ENCODE measurements at places on chromosomes 1 and 21.

DNA sequence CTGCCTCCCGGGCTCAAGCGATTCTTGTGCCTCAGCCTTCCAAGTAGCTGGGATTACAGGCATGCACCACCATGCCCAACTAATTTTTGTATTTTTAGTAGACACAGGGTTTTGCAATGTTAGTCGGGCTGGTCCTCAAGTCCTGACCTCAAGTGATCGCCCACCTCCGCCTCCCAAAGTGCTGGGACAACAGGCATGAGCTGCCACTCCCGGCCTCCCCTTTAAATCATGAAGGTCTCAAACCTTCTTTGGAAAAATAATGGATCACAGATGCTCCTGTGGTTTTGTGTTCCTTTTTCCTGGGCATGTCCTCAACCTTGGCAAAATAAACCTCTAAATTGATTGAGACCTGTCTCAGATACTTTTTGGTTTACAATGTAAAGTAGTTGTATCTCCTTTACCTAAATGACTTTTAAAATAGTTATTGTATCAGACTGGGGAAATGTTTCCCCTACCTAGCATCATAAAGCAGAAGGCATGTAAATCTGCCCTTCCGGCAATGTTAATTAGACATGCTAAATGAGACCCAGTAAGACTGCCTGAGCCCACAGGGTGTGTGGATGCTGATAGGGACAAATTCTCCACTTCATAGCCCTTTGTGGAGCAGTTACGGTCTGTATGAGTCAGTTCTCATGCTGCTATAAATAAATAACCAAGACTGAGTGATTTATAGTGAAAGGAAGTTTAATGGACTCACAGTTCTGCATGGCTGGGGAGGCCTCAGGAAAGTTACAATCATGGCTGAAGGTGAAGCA lies 27.8 kb downstream of the CBR1 start:
- no peak for DNase-seq

DNA sequence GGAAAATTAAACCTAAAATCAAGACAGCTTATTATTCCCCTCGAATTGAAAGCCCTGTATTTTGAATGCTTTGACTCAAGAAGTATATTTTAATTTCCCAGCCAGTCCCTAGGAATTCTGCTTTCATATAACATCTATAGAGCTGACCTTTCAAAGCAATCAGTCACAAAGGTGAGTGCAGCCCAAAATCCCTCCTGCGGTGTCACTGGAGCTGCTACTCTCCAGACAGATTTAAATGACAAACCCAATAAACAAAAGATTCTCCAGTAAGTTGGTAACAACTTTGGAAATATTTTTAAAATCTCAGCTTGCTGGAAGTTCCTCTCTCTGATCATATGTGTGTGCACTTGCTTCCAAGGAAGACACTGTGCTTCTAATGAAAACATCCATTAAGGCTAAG lies 14.7 kb downstream of the PLPP3 start:
- no peak for DNase-seq

GRCh38 chr1:198772626-198773025 lies 133.8 kb downstream of the PTPRC start:
- no peak for DNase-seq

DNA sequence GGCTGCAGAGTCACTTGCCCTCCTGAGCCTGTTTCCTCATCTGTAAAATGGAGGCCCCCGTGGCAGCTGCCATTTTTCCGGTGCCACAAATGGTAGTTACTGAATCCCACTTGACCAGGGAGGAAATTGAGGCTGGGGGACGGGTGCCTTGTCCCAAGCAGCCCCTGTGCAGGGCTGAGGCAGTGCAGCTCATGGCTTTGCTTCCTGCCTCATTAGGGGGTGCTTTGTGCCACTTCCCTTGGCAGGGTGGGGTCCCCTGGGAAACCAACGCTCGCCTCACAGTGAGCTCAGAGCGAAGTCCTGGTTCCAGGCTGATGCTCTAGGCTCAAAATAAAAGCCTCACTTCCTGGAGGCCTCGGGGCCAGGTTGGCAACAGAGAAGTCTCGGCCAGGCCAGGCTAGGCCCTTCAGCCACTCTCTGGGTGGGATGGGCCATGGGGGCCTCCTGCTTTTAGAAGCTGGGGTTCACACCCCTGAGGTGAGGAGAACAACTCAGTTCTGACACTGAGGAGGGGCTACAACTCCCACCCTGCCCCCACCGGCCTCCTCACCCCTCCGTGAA lies 6.8 kb downstream of the LAPTM5 start:
- peak; percentile 39 for DNase-seq

- DNase-seq = no peak
Measured at GRCh38 chr1:103941086-103941485, 191.4 kb downstream of the AMY1C start.

- DNase-seq = no peak
Measured at GRCh38 chr1:106791041-106791440, 265.4 kb upstream of the PRMT6 start.

DNA sequence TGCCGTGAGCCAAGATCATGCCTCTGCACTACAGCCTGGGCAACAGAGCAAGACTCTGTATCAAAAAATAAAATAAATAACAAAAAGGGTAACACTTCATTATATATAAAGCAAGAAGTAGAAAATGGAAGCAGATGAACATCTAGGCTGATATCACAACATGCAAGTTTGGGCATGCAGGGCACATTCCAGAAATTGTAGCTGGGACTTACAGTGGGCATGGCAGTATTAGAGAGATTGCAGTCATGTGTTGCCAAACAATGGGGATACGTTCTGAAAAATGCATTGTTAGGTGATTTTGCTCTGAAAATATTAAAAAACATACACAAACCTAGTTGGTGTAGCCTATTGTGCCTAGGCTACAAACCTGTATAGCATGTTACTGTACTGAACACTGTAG lies 441.0 kb upstream of the PRMT6 start:
- no peak for DNase-seq

- DNase-seq = no peak
Measured at GRCh38 chr1:196856053-196856452, 31.8 kb upstream of the CFHR4 start.

DNA sequence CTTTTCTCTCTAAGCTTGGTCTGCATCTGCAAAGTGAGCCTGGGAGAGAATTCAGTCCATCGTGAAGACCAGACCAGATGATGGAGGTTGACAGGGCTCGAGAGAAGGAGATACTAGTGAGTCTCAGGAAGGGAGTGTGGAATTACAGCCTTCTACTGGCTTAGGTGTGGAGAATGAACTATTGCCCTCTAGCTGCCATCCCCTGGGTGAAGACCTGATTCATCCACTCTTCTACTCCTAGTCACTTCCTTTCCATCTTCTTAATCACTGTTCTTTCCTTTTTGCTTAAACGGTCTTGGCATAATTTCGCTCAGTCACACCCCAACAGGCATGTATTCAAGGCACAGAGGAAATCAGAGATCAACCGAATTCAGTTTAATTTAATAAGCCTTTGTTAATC lies 34.0 kb upstream of the HSD17B7 start:
- DNase-seq = no peak

GRCh38 chr1:235722858-235723257 lies 73.3 kb upstream of the GNG4 start:
- DNase-seq = no peak

GRCh38 chr1:224211206-224211962 lies 28.3 kb downstream of the DEGS1 start:
- DNase-seq = no peak

DNA sequence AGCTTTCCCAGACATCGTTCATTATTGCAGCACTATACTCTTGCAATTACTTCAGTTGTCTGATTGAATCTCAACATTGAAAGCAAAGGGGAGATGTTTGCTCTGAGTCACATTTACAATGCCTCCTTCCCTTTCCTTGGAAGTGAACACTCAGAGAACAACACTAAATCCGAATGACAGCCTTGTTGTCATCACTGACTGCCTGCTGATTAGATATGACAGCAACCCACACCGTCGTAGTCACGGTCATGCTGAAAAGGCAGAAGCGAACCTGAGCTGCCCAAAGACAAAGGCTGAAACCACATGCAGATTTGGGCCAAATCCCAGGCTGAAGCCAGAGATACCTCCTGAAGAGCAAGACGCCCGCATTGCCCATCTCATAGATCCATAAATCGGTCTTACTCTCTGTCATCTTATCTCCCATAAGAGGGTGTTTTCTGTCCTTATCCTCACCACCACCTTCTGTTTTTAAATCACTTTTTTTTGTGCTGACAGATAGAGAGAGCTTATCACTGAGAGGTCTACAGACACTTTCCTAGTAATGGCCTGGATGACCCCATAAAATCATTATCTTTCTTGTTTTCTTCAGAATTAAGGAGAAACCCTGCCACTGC lies 47.5 kb downstream of the TMCO4 start:
- no peak for DNase-seq

- DNase-seq = no peak
Measured at GRCh38 chr1:59687081-59687480, 127.7 kb upstream of the HOOK1 start.

- no peak for DNase-seq
Measured at GRCh38 chr1:3219791-3220467, 150.9 kb downstream of the PRDM16 start.

DNA sequence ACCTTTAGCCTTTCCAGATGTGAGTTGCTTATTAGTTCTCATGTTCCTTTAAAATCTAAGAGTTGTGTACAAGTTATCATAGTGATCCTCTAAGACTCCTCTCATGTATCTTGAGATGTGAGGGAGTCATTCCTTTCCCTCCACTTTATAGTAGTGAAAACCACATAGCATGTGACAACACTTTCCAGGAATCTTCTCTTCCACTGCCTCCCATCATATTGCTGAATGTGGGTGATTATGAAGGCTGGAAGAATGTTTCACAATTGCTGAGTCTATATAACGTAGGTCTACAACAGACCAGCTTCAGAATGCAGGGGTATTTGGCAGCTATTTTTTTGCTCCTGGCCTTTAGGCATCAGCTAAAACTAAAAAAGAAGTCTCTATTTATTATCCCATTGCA lies 44.7 kb upstream of the LRRC7 start:
- DNase-seq = no peak

DNA sequence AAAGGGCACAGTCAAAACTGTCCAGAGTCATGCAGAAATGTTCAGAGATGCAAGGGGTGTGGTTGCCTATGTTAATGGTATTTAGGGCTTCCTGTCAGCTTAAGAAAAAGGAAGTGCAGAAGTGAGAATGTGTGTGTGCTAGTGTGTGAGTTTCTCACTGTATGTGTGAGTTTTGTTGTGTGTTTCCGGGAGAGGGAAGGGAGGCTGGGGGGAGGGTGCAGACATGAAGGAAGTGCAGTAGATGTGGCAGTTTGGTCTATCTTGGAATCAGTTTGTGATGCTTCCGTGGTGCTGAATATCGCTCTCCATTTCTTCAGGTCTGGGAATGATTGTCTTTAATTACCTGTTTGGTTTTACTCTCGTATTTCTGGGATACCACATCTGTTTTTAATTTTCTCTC lies 16.5 kb upstream of the ATP6V1G3 start:
- peak; percentile 60 for DNase-seq

GRCh38 chr1:3170561-3171453 lies 101.8 kb downstream of the PRDM16 start:
- DNase-seq = no peak

GRCh38 chr1:76340056-76340455 lies 265.5 kb downstream of the ST6GALNAC3 start:
- no peak for DNase-seq

- DNase-seq = no peak
Measured at GRCh38 chr1:35058988-35059387, 20.2 kb upstream of the ZMYM1 start.

DNA sequence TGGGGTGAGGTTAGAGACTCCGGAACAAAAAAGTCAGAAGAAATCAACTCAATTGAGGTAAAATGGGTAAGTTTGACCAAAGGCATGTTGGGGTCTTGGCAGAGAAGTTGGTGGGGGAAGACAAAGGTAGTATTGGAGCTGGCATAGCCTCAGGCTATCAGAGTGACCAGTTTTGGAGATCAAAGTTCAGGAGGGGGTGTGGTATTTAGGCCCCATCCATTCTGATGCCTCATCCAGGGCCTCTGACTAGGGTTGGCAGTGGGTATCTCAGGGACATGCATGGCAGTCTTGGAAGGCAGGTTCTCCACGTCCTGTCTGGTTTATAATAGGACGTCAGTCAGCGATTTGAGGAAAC lies 73.2 kb upstream of the TRABD2B start:
- DNase-seq = no peak

- DNase-seq = peak; percentile 79
Measured at GRCh38 chr1:220776720-220777326, 9.9 kb upstream of the MTARC1 start.
